ENCODE measurements at places on chromosomes 1 and 21.

GRCh38 chr1:32929366-32929765 lies 28.2 kb upstream of the TMEM54 start:
- no peak for DNase-seq

DNA sequence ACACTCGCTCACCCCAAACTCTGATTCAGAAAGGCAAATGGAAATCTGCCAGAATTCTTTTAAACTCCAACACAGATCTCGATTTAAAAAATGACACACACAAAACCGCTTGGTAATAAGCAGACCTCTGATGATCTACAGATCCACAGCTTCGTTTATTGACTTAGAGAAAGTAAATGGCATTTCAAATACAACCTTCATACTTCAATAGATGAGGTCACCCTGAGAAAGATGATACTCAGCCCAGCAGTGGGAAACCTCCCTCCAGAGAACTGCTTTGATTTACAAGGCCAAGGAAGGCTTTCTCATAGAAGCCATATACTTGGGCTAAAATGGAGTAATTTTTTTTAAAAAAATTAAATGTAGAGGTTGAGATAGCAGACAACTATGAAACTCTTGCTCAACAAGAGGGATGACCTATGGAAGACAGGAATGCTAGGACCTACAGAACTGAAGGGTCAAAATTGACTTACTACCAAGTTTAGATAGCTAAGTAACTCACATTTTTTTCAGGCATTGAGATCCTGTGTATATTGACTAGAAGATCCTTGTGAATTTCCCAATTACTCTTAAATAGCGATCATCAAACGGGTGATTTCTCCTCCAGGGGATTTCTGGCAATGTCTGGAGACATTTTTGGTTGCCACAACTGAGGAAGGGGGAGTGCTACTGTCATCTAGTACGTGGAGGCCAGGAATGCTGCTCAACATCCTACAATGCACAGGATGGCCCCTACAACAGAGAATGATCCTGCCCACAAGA lies 143.9 kb downstream of the CLIC6 start:
- DNase-seq = no peak

- DNase-seq = no peak
Measured at GRCh38 chr21:36166705-36167104, 10.1 kb downstream of the DOP1B start.

DNA sequence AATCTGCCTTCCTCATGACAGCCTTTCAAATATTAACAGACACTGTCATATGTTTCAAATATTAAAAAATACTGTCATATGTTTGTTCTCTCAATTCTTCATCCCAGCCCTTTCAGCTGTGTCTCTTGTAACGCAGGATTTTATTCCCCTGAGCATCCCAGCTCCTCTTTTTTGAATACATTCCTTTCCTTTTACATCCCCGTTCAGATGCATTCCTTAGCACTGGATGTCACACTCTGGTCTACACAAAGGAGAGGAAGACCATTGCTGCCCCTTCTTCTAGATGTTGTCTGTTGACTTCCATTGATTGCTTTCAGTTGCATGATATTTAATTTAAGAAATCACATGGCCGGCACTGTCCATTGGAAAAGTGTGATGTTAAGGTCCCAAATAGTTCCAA lies 117.4 kb upstream of the PAXBP1 start:
- DNase-seq = no peak

Measured in activated naive CD8-positive, alpha-beta T cell treated with anti-CD3 and anti-CD28 coated beads, Interleukin-2, amount 50 U/mL, for 16 hours (primary cell).